Psoas muscle (tissue), 8 donors: ENCODE measurements at places on chromosomes 2 and 18. TPM values are rescaled to one million over a fixed set of nuclear protein-coding genes. Genes with fewer than 3 reads are reported as not detected.

- DNase-seq, result no peak
These were observed 329.3 kb downstream of the C1D start for GRCh38 chr2:67733517-67733916.

DNA sequence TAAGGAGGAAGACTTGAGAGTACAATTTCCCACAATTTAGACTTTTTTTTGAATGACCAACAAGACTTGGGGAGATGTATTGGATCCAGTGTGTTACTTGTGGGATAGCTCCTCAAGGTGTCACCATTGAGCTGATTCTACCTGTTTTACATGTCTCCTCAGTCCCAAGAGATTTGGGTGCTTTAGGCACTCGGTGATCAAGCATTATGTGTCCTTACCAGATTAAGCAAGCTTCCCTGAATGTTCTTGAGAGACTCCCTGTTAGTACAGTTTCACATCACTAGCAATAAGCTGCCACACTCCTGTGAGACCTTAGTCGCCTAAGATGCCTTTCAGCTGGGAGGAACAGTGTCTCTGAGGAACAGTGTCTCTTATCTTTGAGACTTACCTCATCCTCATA, 384.3 kb upstream of the SYT4 start:
- DNase-seq, result no peak

The DSC2 gene
- total RNA-seq, result 0.66 TPM

The ITGAV gene
- total RNA-seq, result 67.4 TPM

The CD207 gene
- total RNA-seq, result 0.49 TPM

- DNase-seq, result no peak
These were observed 472.6 kb upstream of the CELF4 start for GRCh38 chr18:38038242-38038641.

The TUBA3E gene
- total RNA-seq, result not detected

DNA sequence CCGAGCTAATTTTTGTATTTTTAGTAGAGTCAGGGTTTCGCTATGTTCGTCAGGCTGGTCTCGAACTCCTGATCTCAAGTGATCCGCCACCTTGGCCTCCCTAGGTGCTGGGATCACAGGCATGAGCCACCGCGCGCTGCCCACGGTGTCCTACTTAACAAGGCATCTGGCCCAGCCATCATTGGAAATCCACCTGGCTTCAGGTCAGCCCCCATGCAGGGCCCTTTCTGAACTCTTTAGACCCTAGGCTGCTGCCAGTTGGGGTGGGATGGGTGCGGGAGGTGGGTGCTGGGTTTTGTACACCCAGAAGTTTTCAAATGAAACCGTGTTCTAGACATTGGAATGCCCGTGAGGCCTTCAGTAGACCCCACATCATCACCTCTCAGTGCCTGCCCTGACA, 26.6 kb upstream of the NT5DC4 start:
- DNase-seq, result no peak

The TTR gene
- not detected for total RNA-seq

GRCh38 chr18:45526114-45526841, 89.0 kb upstream of the SLC14A2 start:
- DNase-seq, result no peak

DNA sequence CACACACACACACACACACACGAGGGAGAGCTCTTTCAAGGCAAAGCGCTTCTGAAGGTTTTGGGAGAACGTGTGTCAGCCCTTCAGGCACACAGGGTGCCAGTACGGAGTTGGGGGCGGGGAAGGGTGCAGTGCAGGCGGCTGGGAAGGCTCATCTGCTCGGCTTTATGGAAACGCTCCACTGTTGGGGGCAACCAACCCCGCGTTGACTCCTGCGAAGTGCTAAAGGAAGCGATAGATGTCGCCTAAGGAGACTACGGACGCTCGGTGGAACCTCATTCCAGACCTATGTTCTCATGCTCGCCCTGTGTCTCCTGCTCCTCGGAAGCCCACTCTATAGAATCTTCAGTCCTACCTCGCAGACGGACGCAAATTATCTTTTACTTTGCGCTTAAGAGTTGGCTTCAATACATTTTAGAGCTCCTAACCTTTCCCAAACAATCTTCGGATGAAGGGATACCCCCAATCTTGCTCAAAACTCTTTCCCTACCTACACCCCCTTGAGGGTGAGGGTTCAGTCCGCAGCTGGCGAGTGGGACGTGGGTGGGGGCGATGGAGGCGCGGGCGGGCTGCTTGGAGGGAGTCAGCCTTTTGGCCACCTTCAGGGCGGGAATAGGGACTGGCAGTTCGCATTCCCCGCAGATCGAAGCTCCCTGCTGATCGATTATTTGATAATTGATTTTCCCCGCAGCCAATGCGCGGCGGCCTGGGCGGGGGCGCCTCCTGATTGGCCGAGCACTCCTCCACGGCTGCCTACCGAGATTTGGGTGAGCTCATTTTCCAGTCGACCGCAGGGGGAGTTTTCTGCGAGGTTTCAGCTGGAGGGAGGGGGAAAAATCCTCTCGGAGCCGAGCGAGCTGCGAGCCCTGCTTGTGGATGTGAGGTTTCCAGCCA, 1.9 kb upstream of the MEIS1 start:
- peak; percentile 94 for DNase-seq

DNA sequence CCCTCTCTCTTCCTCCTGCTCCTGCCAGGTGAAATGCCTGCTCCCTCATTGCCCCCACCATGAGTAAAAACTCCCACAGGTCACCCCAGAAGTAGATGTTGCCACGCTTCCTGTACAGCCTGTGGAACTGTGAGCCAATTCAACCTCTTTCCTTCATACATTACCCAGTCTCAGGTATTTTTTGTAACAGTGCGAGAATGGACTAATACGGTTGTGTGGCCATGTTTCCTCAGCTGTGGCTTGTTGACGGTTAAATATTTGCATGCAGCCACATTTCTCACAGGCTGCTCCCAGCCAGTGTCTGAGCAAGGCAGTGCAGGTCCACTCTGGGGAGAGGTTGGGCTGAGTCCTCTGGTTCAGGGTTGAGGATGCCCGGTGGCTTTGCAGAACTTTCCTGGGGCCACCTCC, 27.8 kb upstream of the COPS8 start:
- DNase-seq, result no peak

DNA sequence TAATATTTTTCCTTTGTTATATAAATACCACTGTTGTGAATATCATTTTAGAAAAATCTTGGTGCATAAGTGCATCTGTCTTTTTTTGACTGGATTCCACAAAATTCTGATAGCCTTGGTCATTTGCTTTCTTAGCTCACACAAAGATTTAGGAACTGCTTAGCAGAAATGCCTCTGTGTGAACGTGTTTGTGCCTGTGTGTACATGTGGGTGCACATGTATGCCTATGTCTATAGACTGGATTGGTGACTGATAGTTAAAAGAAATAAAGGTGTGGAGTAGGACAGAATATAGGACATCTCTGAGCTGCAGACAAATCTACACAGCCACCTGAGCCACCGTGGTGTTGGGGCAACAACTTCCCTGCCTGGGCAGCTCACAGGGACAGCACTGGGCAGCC, 93.8 kb downstream of the TSN start:
- no peak for DNase-seq

DNA sequence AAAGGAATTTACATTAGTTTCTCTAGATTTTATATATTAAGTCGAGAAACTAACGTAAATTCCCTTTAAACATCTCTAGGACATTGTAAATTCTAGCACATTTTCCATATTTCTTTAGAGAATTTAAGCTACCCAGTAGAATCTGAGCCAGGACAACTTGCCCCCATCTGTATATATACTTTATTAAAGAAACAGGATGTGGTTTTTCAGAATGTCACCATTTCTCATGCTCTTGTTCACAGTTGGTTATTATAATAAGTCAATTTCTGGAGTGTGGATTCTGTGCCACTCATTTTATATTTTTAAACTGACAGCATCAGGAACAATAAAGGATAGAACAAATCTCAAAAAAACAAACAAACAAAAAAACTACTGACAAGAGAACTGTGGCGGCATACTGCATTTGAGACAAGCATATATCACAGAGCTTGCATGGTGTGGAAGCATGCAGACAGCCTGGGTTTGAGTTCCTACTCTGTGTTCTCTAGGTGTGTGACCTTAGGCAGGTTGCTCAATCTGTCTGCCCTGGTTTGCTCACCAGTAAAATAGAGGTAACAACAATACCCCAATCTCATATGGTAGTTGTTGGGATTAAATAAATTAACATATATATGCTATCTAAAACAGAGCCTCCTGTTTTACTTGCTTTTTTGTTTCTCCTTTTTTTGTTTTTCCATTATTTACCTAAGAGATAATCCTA, 61.4 kb upstream of the DNER start:
- no peak for DNase-seq

The PCARE gene
- 0.68 TPM for total RNA-seq

GRCh38 chr2:239326831-239327535, 73.8 kb downstream of the HDAC4 start:
- peak; percentile 80 for DNase-seq

DNA sequence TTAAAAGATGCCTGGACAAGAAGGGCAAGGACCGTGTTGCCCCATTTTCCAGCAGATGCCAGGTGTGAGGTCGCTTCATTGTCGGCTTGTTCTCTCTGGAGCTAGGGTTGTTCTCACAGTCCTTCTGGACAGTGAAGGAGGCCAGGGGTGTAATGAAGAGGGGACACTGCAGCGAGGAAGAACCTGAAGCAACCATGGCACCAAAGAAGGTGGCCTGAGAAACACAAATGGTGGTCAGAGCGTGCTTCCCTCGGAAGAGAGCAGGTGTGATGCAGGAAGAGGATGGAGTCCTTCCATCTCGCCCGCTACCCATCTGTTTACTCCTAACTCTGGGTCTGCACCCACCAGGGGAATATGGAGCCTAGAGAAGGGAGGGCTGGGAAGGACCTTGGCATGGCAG, 50.3 kb upstream of the TWIST2 start:
- DNase-seq, result no peak

- no peak for DNase-seq
These were observed 1.2 kb upstream of the NMUR1 start for GRCh38 chr2:231531466-231531865.

GRCh38 chr18:58544616-58545337, 84.1 kb downstream of the ALPK2 start:
- no peak for DNase-seq

DNA sequence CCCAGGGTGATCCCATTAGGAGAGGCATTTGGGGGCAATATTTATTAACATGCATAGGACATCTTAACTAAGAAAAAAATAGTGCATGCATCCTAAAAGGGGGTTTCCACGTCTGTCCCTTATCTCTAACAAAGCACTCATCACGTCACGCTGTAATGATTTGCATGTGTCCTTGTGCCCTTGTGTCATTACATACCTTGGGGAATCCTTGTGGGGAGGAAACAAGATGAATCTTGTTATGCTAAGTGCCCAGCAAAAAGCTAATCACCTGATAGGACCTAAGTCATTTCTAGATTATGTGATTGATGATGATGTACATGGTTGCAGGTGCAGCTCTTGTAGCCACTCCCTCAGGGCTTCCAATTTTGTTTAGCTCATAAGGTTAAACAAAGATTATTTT, 250.9 kb downstream of the FBXO15 start:
- no peak for DNase-seq

DNA sequence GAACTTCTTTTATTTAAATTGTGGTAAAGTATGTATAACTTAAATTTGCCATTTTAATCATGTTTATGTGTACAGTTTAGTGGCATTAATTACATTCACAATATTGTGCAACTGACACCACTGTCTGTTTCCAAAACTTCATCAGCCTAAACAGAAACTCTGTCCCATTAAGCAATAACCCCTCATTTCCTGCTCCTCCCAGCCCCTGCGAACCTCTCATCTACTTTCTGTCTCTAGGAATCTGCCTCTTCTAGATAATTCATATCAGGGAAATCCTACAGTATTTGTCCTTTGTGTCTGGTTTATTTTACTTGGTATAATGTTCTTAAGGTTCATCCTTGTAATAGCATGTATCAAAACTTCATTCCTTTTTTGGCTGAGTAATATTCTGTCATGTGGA, 75.1 kb downstream of the BOLA3 start:
- no peak for DNase-seq

The HES6 gene
- total RNA-seq, result 4.1 TPM

DNA sequence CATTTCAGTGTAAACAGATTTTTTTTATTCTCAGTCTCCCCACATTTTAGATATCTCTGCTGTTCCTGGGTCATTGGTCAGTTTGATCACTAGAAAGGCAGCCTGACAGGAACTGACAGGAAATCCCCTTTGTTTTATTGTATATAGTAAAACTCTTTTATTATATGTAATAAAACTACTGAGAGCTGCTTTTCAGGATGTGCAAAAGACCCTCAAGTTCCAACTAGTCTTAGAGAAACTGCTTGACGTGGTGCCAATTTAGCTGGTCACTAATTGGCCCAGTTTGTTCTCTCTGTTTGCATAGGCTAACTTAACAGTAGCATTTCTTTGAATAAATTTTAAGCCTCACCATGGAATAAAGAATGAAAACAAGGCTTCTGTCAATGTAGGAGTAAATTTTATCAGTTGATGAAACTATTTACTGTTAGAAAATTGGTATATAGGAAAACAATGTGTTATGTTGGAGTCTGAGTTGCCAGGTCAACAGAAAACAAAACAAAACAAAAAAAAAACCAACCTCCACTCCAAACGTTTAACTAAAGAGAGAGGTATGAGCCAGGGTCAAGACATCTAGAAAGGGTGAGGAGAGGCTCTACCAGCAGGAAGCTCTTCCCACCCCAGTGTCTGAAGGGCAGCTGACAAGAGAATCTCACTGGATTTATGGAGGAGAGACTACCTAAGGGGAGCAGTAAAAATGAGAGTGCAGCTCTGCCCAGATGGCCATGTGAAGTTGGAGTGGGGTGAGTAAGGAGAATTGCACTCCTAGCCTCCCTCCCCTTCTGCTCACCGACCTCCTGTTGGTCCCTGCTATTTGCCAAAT, 184.6 kb downstream of the ST6GAL2 start:
- DNase-seq, result no peak

DNA sequence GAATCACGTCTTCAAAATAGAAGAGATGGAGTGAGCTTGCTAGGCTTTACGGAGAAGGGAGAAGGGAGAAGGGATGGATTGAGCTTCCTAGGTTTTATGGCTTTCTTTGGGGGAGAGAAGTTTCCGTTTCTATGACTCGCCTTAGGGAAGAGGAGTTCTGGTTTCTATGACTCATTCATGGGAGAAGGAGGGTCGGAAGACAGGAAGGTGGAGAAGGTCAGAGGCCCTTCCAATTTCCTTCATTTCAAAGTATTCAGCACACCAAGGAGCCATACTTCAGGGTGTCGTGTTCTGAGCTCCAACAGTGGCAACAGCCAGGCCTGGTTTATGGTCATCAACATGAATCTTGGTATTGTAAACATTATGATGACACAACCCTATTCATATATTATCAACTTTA, 284.7 kb upstream of the VWC2L start:
- no peak for DNase-seq

The DLGAP1 gene
- total RNA-seq, result 0.26 TPM
